ENCODE measurements at places on chromosomes 16 and 17.

DNA sequence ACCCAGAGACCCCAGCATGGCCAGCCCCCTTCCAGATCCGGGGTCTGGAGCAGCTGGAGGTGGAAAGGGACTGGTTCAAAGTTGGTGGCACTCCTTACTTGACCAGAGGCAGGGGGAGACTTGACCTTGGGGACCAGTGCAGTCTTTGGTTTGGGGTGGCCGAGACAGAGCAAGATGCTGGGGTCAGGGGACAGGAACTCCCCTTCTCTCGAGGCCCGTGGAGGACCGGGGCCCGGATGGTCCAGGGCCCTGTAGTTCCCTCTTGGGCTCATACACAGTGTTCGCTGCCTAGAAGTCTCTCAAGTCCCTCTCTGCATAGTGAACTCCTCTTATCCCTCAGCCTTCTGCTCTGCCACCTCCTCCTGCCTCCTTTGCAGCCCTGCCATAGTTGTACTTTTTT, 601 bp upstream of the PRSS33 start:
- DNase-seq: no peak

GRCh38 chr17:17125136-17126084, 80.7 kb downstream of the PLD6 start:
- DNase-seq: no peak

GRCh38 chr16:84821179-84821578, 1.4 kb downstream of the CRISPLD2 start:
- no peak for DNase-seq

GRCh38 chr16:13672196-13672595, 247.8 kb upstream of the ERCC4 start:
- DNase-seq: no peak

Measured in T-helper 17 cell (primary cell).